ENCODE measurements at places on chromosomes 1 and 21.

DNA sequence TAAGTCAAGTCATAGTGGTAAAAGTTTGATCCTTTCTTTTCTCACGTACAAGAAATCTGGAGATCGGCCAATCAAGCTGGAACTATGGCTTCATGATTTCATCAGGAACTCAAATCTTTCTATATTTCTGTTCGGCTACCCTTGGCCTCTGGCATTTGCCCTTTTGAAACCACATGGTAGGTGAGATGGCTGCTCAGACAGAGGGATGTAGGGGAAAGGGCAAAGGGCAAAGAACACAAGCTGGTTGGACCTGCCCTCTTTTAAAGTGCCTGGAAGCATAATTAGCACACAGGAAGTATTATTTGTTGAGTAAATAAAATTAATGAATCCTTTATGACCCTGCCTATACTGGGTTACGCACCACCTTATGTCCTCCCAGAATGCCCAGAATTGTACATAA lies 11.5 kb upstream of the RGS1 start:
- no peak for DNase-seq

- no peak for DNase-seq
These were observed 42.5 kb downstream of the LRRC8D start for GRCh38 chr1:89863165-89863830.

DNA sequence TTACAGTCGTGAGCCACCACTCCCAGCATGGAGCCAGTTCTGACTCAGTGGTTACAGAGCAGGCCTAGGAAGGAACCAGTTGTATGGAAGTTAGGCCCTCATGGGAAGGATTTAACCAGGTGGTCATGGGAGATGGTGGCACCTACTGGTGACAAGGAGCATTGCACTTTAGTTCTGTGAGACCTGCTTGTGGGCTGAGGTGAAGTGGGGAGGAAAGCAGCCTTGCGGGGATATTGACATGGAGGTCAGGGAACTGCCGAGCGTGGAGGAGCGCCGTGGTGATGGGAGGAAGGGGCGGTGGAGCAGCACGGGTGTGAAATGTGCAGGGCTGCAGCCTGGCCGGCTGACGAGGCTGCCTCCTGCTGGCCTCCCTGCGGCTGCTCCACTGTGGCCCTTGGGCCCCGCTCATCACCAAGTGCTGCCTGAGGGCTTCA lies 100.4 kb downstream of the GALNT2 start:
- DNase-seq = peak; percentile 38

GRCh38 chr1:157831968-157832626 lies 9.5 kb downstream of the CD5L start:
- DNase-seq = no peak

GRCh38 chr1:171718216-171718615 lies 23.6 kb downstream of the VAMP4 start:
- DNase-seq = no peak

- DNase-seq = no peak
These were observed 48.1 kb downstream of the ELAPOR1 start for GRCh38 chr1:109161858-109162606.

DNA sequence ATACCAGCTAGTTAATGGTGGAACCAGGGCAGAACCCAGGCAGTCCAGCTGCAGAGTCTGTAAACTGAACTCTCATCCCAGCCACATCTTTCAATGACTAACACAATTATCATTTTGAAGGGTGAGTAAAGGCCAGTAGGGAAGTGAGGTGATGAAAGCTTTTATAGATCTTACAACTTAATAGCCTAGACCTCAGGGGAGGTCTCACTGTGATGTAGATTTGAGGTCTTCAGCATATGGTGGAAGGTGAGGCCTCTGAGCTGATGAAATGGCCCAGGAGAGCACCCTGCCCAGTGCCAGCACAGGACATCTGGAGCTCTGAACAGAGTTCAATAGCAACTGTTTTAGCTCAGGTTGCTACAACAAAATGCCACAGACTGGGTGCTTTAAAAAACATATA lies 44.8 kb upstream of the POU2F1 start:
- no peak for DNase-seq

DNA sequence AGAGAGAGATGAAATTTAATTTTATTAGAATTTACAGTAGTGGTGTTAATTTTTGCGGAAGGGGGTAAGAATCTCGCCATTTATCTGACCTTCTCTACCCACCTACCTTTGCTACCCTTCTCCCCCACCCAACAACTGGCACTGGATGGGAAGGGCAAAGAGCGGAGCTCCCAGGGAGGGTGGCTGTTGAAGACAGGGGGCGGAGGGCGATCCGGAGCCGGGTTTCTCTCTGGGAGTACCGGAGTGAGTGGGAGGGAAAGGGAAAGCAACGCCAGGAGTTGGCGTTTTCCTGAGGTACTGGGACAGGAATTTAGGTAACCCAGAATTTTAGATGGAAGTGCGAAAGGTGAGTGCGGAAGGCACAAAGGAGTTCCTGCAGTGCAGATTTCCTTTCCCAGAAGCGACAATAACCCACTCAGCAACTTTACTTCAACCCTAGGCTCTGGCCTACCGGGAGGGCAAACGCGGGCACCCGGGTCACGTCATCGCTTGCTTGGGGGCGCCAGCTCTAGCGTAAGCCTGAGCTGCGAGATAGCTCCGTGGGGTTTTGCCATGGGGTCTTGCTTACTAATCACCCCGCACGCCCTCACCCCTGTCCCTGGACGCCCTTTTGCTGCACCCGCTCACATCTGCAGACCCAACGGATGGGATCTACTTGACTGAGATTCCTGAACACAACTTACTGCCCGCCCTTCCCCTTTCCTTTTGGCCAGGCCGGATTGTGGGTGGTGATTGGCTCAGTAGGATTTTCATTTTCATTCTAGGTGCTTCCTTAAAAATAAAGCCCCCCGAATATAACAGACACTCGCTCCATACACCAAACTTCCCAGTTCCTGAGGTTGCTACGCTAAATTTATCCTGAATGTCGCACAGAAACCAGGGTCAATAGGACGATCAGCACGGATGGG lies 413.0 kb upstream of the ESRRG start:
- DNase-seq = no peak

DNA sequence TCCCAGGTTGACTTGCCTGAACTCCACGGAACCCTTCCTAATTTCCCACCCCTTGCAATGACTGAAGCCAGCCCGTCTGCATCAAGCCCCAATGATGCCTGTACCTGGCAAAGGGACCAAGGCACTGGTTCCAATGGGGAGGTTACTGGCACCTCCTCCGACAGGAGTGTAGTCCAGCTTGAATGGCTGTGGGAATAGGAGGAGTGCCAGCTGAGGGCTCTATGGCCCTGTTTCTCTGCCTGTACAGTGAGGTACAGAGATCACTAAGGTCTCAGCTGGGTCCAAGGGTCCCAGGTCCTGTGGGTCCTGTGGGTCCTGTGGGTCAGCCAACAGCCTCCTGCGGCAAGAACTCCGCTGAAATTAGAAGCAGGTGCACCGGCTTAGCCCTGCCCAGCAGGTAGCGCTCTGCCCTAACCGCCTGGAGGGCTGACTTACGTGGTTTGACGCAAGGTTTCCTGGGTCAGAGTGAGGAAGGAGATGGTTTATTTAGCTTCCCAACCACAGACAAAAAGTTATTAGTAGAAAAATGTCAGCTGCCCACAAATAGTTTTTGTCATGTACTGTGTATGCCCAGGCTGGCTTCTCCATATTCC lies 9.9 kb upstream of the SPRR4 start:
- DNase-seq = no peak

GRCh38 chr1:243287123-243287460 lies 31.3 kb downstream of the SDCCAG8 start:
- no peak for DNase-seq
